CD14-positive monocyte (primary cell): ENCODE measurements at places on chromosomes 7 and 10. TPM values are rescaled to one million over a fixed set of nuclear protein-coding genes. Genes with fewer than 3 reads are reported as not detected.

The HDAC9 gene
- polyA plus RNA-seq = 41.7 TPM

The SYT15 gene
- polyA plus RNA-seq = 0.23 and 0.31 TPM in 2 replicates

The ERVW-1 gene
- not detected for polyA plus RNA-seq

The COL17A1 gene
- not detected for polyA plus RNA-seq

The DPY19L1 gene
- 3.9 TPM for polyA plus RNA-seq

The GBX1 gene
- polyA plus RNA-seq = not detected

The PRTFDC1 gene
- not detected for polyA plus RNA-seq

The PLEKHS1 gene
- polyA plus RNA-seq = not detected

The DMBT1 gene
- polyA plus RNA-seq = not detected in 2 replicates

The CALCR gene
- polyA plus RNA-seq = not detected

The SLC26A5 gene
- polyA plus RNA-seq = not detected in 2 replicates

The TRAPPC14 gene
- polyA plus RNA-seq = 1.0 TPM

The TMEM184A gene
- not detected in 2 replicates for polyA plus RNA-seq

The FRMD4A gene
- polyA plus RNA-seq = not detected

The ZNF282 gene
- 6.2 and 9.6 TPM in 2 replicates for polyA plus RNA-seq

The IFIT1B gene
- not detected for polyA plus RNA-seq

The PLXNA4 gene
- polyA plus RNA-seq = not detected

The ANKRD61 gene
- not detected for polyA plus RNA-seq

The WDR86 gene
- 0.30 TPM for polyA plus RNA-seq

The FAM237B gene
- polyA plus RNA-seq = not detected in 2 replicates

The ACTL6B gene
- not detected in 2 replicates for polyA plus RNA-seq

The CEP55 gene
- 0.26 TPM for polyA plus RNA-seq

The OR2A5 gene
- not detected for polyA plus RNA-seq

The SFTPA1 gene
- not detected for polyA plus RNA-seq

The LRRC17 gene
- polyA plus RNA-seq = not detected

The EN2 gene
- polyA plus RNA-seq = not detected

The KCNIP2 gene
- polyA plus RNA-seq = 0.48 TPM

The OPALIN gene
- polyA plus RNA-seq = not detected

The ITPRID1 gene
- polyA plus RNA-seq = not detected in 2 replicates

The TMEM140 gene
- 14.7 TPM for polyA plus RNA-seq

The LIPJ gene
- polyA plus RNA-seq = not detected

The NUDT5 gene
- 51.1 TPM for polyA plus RNA-seq

The CDK14 gene
- polyA plus RNA-seq = 0.51 and 1.7 TPM in 2 replicates

The PRKCQ gene
- polyA plus RNA-seq = 0.01 and 0.05 TPM in 2 replicates

The C7orf57 gene
- not detected for polyA plus RNA-seq

The CACUL1 gene
- 11.1 and 18.1 TPM in 2 replicates for polyA plus RNA-seq

The SAMD8 gene
- polyA plus RNA-seq = 13.0 TPM

The NKX1-2 gene
- not detected in 2 replicates for polyA plus RNA-seq

The MMP21 gene
- polyA plus RNA-seq = not detected

The PPP3CB gene
- polyA plus RNA-seq = 6.5 TPM

The FIS1 gene
- 198 TPM for polyA plus RNA-seq

The ZNF138 gene
- polyA plus RNA-seq = 0.47 and 0.89 TPM in 2 replicates

The SPDYE8 gene
- polyA plus RNA-seq = not detected

The AIMP2 gene
- 32.7 TPM for polyA plus RNA-seq

The ARF5 gene
- polyA plus RNA-seq = 313 TPM

The GDF10 gene
- polyA plus RNA-seq = not detected

The NPSR1 gene
- polyA plus RNA-seq = not detected

The DUSP5 gene
- polyA plus RNA-seq = 2.0 TPM

The IL6 gene
- 1.6 TPM for polyA plus RNA-seq

The TMEM273 gene
- 6.5 and 7.9 TPM in 2 replicates for polyA plus RNA-seq

The SPDYE1 gene
- polyA plus RNA-seq = not detected in 2 replicates
